T-cell (primary cell): ENCODE measurements at places on chromosomes 12 and 14. TPM values are rescaled to one million over a fixed set of nuclear protein-coding genes. Genes with fewer than 3 reads are reported as not detected.

DNA sequence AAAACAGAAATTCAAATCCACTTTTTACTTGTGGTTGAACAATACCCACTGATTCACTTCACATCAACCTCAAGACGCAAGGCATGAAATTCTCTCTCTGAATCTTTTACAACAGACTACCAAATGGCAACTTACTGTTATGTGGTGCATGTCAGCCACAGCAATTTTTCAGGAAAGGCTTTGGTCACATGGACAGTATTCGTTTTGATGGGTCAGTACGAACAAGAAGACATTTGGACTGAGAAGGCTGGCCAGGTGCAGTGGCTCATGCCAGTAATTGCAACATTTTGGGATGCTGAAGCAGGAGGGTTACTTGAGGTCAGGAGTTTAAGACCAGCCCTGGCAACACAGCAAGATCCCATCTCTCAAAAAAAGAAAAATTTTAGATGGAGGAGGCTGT lies 144.0 kb downstream of the SEC23A start:
- H3K27ac ChIP-seq = no peak overlapping the region
- no peaks in the 10 kb centered on the region for H3K36me3 ChIP-seq
- DNase-seq = no peak
- no peaks in the 10 kb centered on the region for H3K4me1 ChIP-seq
- no peak overlapping the region for H3K4me3 ChIP-seq
- H3K27me3 ChIP-seq = no peaks in the 10 kb centered on the region

GRCh38 chr12:47244835-47245234 lies 165.1 kb upstream of the AMIGO2 start:
- H3K4me3 ChIP-seq = no peak overlapping the region
- peaks cover 11% of the 10 kb centered on the region for H3K36me3 ChIP-seq
- H3K4me1 ChIP-seq = peaks cover 5% of the 10 kb centered on the region
- no peaks in the 10 kb centered on the region for H3K27me3 ChIP-seq

- H3K4me1 ChIP-seq = no peaks in the 10 kb centered on the region
- no peaks in the 10 kb centered on the region for H3K36me3 ChIP-seq
- DNase-seq = no peak
- no peak overlapping the region for H3K4me3 ChIP-seq
- peaks cover 2% of the 10 kb centered on the region for H3K27me3 ChIP-seq
Observed at GRCh38 chr12:76670776-76671175, 93.1 kb upstream of the ZDHHC17 start.

HCAR1 gene
- not detected for total RNA-seq

DNA sequence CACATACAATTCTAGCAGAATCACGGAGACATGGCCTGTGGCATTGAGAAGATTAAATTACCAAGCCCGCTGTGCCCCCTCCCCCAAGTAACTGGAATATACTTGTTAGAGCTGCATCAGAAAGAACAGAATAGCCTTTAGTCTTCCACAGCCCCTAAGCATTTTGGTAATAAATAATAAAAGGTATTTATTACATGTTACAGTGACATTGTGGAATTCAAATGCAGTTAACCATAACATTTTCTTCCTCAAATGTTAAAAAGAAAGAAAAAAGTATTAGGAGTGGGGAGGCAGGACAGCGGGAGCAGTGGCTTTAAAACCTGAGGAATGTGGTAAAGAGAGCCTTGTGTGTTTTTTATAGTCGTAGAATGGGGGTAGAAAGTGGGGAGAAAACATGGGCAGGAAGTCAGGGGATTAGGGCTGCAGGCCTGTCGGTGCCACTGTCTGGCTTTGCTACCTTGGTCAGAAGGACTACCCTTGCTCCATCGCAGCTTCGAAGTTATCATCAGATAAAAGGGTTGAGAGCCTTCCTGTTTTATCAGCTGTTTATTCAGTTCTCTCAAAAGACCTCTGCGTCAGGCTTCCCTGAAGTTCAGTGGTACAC lies 255.9 kb downstream of the MSRB3 start:
- H3K27me3 ChIP-seq = no peaks in the 10 kb centered on the region
- no peaks in the 10 kb centered on the region for H3K4me1 ChIP-seq
- no peak for DNase-seq
- no peak overlapping the region for H3K4me3 ChIP-seq
- H3K36me3 ChIP-seq = no peaks in the 10 kb centered on the region

- no peak overlapping the region for H3K27ac ChIP-seq
- DNase-seq = no peak
- no peaks in the 10 kb centered on the region for H3K4me1 ChIP-seq
Observed at GRCh38 chr12:3255057-3255456, 177.9 kb downstream of the TSPAN9 start.

DNA sequence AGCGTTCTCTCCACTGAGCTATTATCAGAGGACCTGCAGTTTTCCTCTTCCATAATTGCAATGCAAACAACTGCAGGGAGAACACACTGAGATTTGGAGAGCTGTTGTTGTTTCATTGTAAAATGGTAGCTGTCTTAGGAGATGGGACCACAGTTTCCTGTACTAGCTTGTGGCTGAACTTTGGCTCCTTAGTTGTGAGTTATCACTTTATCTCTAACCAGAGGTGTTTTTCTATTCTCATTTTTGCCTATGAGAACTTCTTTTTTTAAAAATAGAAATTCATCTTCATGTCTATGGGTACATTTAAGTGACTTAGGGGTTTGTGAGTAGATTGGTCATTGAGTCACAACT lies 216.5 kb downstream of the SLC38A4 start:
- no peak overlapping the region for H3K4me3 ChIP-seq
- peak overlapping the region; percentile 52 for H3K27ac ChIP-seq
- no peak for DNase-seq
- H3K4me1 ChIP-seq = peaks cover 21% of the 10 kb centered on the region

- H3K27me3 ChIP-seq = no peaks in the 10 kb centered on the region
- H3K27ac ChIP-seq = no peak overlapping the region
- no peaks in the 10 kb centered on the region for H3K4me1 ChIP-seq
- H3K4me3 ChIP-seq = no peak overlapping the region
- H3K36me3 ChIP-seq = no peaks in the 10 kb centered on the region
- no peak for DNase-seq
Observed at GRCh38 chr12:16331998-16332397, 15.4 kb upstream of the MGST1 start.

KERA gene
- total RNA-seq = not detected

DNA sequence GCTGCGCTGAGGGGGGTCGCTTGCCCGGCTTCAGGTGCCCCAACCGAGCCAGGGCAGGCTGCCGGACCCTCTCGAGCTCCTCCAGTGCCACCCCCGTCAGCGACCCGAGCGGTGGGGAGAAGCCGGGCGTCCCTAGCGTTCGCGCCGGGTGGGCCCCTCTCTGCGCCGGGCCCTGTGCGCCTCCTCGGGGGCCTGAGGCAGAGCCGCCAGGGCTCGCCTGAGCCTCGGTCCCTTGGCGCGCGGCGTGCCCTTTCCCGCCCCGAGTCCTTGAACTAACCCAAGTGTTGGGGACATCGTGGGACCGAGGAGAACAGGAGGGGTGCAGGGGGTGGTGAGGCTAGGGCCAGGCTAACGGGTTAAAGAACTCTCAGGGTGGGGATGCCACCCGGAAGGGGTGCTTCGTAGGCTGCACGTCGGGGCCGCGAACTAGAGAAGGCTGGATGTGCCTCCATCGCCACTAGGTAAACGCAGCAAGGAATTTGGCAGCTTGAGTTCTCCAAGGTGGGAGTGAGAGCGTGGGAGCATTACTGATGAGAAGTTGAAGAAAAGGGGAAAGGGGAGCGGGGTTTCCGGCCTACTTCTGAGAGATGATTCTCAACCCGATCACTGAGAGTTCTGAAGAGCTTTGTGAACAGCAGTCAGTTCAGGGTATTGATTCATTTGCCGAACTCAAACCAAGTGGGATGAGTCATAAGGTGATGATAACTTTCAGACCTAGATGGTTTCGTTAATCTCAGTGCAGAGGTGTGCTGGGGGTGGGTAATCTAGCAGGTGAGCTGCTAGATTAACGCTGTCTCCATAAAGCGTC lies 618 bp downstream of the RNF34 start:
- H3K27ac ChIP-seq = peak overlapping the region; percentile 82
- H3K27me3 ChIP-seq = no peaks in the 10 kb centered on the region
- peak overlapping the region; percentile 81 for H3K4me3 ChIP-seq
- peaks cover 21% of the 10 kb centered on the region for H3K36me3 ChIP-seq

- DNase-seq = no peak
- no peak overlapping the region for H3K27ac ChIP-seq
- H3K36me3 ChIP-seq = peaks cover 30% of the 10 kb centered on the region
Observed at GRCh38 chr14:91305650-91306431, 61.3 kb upstream of the GPR68 start.

- no peaks in the 10 kb centered on the region for H3K36me3 ChIP-seq
- H3K27ac ChIP-seq = no peak overlapping the region
- no peaks in the 10 kb centered on the region for H3K27me3 ChIP-seq
Observed at GRCh38 chr14:32698831-32699230, 239.8 kb upstream of the NPAS3 start.

DNA sequence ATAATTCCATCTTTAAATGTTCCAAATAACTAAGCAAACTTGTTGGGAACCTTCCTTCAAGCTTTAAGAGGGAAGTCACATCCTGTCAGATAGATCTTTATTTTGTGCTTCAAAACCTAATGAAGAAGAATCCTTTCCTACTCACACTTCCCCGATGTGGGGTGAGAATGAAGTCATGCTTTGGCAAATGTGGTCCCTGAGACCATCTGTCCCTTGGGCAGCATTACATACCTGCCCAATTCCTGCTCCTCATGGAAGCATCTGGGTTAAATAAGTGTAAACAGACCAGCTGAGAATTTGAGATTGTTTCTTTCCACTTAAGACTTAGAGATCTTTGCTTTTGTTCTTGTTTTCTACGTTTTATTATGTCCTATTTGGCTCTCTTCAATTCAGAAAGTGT lies 606.0 kb upstream of the TMEM132C start:
- H3K36me3 ChIP-seq = no peaks in the 10 kb centered on the region
- no peak for DNase-seq
- no peaks in the 10 kb centered on the region for H3K4me1 ChIP-seq
- no peak overlapping the region for H3K4me3 ChIP-seq
- no peaks in the 10 kb centered on the region for H3K27me3 ChIP-seq

ARL6IP4 gene
- 231 TPM for total RNA-seq

- no peak overlapping the region for H3K27ac ChIP-seq
- H3K4me1 ChIP-seq = no peaks in the 10 kb centered on the region
- H3K36me3 ChIP-seq = no peaks in the 10 kb centered on the region
- no peaks in the 10 kb centered on the region for H3K27me3 ChIP-seq
- no peak overlapping the region for H3K4me3 ChIP-seq
Observed at GRCh38 chr12:70928071-70928470, 7.5 kb upstream of the PTPRR start.
